ENCODE measurements at places on chromosomes 12 and 14.

GRCh38 chr12:32171211-32171610, 64.6 kb downstream of the BICD1 start:
- no peak for DNase-seq

GRCh38 chr12:77993658-77994057, 163.0 kb downstream of the NAV3 start:
- DNase-seq: no peak

GRCh38 chr12:108977360-108977759, 43.5 kb downstream of the SVOP start:
- DNase-seq: no peak

- no peak for DNase-seq
Observed at GRCh38 chr12:50073206-50073605, 11.9 kb upstream of the SMARCD1 start.

- no peak for DNase-seq
Observed at GRCh38 chr12:19462406-19462805, 23.1 kb downstream of the AEBP2 start.

- DNase-seq: no peak
Observed at GRCh38 chr12:20483776-20484175, 115.4 kb downstream of the PDE3A start.

- DNase-seq: no peak
Observed at GRCh38 chr14:102772781-102773570, 4.3 kb upstream of the TRAF3 start.

DNA sequence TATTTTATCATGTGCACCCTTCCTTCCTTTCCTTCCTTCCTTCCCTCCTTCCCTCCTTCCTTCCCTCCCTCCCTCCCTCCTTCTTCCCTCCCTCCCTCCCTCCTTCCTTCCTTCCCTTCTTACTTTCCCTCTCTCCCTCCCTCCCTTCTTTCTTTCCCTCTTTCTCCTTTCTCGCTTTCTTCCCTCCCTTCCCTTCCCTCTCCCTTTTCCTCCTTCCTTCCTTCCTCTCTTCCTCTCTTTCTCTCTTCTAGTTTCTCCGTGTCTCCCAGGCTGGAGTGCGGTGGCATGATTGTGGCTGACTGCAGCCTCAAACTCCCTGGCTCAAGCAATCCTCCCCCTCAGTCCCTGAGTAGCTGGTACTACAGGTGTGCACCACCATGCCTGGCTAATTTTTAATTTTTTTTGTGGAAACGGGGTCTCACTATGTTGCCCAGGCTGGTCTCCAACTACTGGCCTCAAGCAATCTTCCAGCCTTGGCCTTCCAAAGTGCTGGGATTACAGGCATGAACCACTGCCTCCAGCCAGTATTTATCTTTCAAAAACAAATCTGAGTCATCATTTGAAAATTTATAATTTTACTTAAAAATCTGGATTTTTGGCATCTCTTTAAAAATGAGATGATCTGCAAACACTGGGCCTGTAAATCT, 7.8 kb downstream of the C1RL start:
- no peak for DNase-seq

DNA sequence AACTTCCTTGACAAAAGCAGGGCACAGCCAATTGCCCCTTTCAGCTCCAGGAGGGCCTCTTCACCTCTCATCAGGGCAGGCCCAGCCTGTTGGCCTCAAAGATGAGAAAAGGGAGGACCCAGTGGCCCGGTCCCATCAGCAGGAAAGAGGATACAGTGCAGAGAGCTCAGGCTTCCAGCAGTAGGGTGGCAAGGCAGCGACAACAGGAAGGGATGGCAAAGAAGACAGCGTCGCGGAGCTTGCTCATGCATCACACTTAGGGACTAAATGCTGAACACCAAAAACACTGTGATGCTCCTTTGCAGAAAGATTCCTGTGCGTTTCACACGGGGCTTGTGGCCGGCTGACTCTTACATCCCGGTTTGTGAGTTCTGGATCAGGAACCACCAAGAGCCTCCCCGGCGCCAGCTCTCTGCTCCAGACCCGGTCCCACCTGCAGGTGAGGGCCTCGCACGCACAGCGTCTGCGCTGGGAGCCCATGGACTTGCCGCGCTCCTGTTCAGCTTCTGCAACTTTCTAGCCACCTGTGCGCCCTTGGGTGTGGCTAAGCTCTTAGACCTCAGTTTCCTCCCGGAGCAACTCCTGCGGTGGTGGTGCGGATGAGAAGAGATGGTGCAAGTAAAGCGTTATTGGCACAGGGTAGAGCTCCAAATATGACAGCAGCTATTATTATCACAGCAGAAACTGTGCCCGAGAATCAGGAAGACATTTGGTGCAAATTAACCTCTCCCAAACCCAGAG, 15.3 kb upstream of the BCL7A start:
- DNase-seq: no peak

DNA sequence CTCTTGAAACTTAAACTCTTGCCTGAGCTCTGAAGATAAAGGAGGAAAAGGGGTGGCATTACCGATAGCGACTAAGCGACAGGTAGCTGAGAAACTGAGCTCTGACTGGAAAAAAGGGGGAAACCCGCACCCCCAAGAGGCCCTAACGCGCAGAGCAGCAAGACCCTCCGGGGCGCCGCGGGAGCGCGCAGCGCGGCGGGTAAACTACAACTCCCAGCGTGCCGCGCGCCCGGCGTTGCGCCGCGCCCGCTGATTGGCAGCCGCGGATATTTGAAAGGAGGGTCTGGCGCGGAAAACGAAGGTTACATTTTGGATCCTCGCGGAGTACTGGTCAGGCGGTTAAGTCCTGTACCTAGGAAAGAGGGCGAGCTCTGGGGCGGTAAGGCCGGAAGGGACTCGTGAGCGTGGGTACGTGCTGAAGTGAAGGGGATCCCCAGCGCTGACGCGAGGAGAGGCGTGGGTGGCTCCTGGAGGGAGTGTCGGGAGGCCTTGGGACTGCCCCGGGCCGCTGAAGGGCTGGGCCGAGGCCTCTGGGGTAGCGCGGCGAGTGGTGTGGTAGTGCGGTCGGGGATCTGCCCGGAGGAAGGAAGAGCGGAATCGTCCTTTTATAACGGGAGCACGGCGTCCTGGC, at the start of gene ESPL1:
Gene ESPL1 (plus strand): TSS at position 301 of the 631 bp plus-strand sequence. CDS start 468 bp downstream, outside the sequence.
- DNase-seq: peak; percentile 71

GRCh38 chr14:33567731-33568130, 383.1 kb downstream of the EGLN3 start:
- no peak for DNase-seq

DNA sequence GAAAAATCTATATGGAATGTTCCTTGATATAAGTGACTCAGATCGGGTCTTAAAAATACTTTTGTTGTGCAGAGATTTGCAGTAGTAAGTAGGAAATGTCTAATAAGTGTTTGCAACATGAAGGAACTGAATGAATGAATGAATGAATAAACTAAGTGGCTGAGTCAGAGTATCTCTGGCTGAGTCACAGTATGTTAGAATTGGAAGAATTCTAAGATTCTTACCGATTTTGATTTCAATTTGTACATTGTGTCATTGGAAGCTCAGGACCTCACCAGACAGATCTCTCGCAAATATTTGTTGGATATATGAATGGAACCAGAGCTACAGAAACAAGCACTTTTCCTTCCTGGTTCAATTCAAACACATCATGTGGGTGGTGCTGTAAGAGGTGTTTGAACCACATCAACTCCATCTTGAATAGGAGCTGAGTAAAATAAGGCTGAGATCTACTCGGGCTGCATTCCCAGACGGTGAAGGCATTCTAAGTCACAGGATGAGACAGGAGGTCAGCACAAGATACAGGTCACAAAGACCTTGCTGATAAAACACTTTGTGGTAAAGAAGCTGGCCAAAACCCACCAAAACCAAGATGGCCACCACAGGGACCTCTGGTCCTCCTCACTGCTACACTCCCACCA, 123.9 kb upstream of the FOXN3 start:
- DNase-seq: no peak

- DNase-seq: no peak
Observed at GRCh38 chr14:55267820-55268219, 3.4 kb upstream of the FBXO34 start.

DNA sequence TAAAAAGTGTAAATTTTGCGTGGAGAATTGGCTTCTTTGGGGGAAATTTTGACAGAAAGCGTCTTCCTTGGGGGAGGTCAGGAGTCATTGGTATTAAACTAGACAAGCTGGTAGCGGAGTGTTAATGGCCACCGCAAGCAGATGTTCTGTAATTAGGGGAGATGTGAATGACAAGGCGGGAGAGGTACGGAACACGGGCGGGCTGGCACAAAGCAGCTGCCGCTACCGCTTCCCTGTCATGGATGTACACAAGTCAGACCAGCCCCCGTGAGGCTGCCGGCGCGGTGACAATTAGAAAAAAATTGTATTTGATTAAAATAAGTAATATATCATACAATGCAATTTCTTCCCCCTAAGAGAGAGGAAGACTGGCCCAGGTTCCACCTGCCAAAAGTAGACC, 501.6 kb downstream of the VRK1 start:
- DNase-seq: no peak

DNA sequence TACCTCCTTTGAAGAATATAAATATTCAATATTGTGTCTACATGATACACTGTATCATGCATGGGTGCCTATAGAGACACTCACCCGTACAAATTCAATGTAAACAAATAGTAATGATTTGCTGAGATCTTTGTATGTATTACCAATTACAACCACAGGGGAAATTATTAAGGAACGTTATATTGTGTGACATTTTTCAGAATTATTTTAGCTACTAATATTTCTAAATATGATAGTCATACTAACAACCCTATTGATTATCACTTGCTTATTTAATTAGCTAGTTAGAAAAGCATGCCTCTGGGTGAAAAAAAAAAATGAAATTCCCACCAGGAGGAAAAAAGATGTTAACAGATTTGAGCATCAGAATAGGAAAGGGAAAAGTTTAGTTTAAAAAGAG, 2.1 kb downstream of the SOX5 start:
- no peak for DNase-seq

- DNase-seq: no peak
Observed at GRCh38 chr12:76318773-76319594, 29.2 kb downstream of the BBS10 start.

- DNase-seq: no peak
Observed at GRCh38 chr12:94557746-94558295, 92.5 kb downstream of the TMCC3 start.

GRCh38 chr14:75310295-75311111, 31.9 kb downstream of the FOS start:
- peak; percentile 20 for DNase-seq

GRCh38 chr14:105028251-105028927, 7.5 kb upstream of the CDCA4 start:
- no peak for DNase-seq

DNA sequence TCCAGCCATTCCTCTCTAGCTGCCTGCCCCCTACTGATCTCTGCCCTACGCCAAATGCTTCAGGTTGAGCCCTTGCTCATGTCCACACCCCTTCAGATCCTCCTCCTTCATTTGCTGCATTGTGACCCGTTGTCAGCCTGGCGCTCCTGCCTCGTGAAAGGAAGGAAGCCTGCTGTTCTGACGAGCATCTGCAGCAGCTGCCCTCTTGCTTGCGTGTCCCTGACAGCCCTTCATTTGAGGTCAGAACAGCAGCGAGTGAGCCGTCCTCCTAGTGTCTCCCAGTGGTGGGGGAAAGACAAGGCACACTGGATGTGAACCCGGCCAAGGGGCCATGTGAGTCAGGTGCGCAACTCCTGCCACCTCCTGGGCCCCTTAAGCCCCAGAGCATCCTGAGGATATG, 3.0 kb upstream of the PIANP start:
- DNase-seq: no peak

GRCh38 chr12:77131977-77132490, 66.7 kb upstream of the E2F7 start:
- DNase-seq: no peak

DNA sequence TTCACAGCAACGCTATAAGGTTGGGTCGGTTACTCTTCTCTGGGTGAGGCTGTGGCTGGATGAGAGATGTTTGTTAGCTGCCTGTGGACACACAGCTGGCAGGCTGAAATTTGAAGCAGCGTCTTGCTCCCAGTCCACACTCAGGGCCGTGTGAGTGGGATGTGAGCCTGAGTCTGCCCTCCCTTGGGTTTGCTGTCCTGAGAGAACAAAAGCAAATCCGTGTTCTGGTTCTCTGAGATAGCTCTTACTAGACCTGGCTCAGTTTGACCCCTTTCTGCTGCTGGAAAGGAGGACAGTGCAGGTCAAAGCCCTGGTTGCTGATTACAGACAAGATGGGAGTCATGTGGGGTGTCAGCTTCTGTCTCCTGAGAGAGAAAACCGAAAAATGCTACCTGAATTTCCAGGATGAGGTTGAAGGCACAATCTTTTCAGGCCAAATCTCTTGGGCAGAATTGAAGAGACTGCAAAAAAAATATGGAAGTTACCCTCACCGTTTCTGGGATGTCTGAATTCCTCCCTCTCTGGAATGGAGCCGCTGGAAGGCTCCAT, 270.8 kb downstream of the ZFP36L1 start:
- DNase-seq: no peak

DNA sequence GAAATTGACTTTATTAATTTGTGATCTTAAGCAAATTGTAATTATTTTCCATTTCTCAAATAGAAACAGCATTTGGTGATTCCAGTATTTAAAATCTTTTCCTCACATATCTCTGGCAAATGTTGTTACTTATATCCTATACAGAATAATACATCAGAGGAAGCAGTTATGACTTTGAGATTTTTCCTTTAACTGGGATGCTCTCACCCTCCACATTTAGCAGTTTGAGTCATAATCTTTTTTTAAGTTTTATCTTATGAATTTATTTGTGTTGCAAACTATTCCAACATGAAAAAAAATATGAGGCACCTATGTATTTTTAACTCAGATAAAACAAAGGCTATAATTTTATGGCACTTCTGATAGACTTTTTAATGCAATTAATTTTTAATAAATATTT, 311.8 kb downstream of the TMTC2 start:
- no peak for DNase-seq

- DNase-seq: no peak
Observed at GRCh38 chr12:79830440-79830839, 104.5 kb downstream of the PPP1R12A start.

GRCh38 chr12:27468241-27468640, 21.7 kb downstream of the SMCO2 start:
- DNase-seq: no peak

DNA sequence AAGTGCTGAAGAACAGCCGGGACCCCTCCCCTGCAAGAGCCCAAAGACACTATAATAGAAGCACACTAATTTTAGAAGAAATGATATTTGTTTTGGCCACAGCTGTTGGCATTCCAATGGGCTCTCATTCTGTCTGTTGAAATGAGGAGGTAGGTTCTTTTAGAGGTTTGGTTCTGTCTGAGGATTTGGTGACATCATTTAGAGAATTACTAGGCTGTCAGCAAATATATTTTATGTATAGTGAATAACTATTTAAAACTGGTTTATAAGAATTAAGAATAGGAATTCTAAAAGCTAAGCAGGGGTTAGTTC, 200.7 kb upstream of the SLC38A2 start:
- no peak for DNase-seq

GRCh38 chr14:30260833-30261607, 297.9 kb upstream of the G2E3 start:
- no peak for DNase-seq

- peak; percentile 26 for DNase-seq
Observed at GRCh38 chr12:45914090-45914489, 76.3 kb downstream of the SCAF11 start.

- no peak for DNase-seq
Observed at GRCh38 chr12:124719231-124719630, 144.4 kb downstream of the SCARB1 start.

- no peak for DNase-seq
Observed at GRCh38 chr14:34732802-34733201, 18.4 kb upstream of the CFL2 start.

All from cerebellar cortex (tissue), 1 donor.